ENCODE measurements at places on chromosomes 1 and 21. TPM values are rescaled to one million over a fixed set of nuclear protein-coding genes. Genes with fewer than 3 reads are reported as not detected.

The SPATA46 gene
- total RNA-seq: not detected

The SPRR1B gene
- not detected for total RNA-seq

The SKI gene
- 20.3 TPM for total RNA-seq

The AIM2 gene
- 9.9 TPM for total RNA-seq

The GJA5 gene
- total RNA-seq: 2.3 TPM

The HTR6 gene
- total RNA-seq: 0.92 TPM
